ENCODE measurements at places on chromosomes 1 and 21.

DNA sequence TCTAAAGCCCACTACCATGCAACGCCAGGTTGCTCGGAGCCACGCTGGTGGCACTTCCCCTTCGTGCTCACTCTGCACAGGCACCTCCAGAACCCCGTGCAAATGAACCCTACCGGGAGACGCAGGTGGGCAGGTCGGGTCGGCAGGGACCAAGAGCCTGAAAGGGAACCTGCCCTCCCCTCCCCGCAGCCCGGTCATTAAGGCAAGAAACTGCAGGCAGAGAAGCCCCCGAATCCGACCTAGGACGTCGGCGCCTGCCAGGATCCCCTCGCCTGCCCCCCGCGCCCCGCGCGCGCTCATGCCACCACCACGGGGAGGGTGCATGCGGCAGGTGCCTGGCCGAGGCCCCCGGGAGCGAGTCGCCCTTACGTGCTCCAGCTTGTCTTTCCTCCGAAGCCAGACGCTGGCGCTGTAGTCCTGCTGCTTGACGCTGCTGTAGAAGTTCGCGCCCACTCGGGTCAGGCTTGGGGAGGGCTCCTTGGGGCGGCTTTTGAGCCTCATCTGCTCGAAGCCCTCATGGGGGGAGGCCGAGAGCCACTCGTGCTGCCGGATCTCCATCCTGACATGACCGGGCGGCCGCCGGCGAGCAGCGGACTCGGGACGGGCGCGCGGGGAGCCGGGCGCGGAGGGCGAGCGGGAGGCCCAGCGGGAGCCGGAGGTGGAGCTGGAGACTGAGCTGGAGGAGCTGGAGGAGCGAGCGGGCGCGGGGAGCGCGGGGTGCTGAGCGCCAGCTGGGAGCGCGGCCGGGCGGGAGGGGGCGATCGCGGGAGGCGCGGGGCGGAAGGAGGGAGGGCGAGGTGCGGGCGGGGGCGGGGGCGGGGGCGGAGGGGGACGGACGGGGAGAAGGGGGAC lies 552 bp downstream of the PLD5 start:
- DNase-seq = no peak

- DNase-seq = no peak
Observed at GRCh38 chr1:182707122-182707521, 22.7 kb upstream of the RGS8 start.

GRCh38 chr1:54332781-54333585 lies 73.2 kb downstream of the SSBP3 start:
- DNase-seq = no peak

DNA sequence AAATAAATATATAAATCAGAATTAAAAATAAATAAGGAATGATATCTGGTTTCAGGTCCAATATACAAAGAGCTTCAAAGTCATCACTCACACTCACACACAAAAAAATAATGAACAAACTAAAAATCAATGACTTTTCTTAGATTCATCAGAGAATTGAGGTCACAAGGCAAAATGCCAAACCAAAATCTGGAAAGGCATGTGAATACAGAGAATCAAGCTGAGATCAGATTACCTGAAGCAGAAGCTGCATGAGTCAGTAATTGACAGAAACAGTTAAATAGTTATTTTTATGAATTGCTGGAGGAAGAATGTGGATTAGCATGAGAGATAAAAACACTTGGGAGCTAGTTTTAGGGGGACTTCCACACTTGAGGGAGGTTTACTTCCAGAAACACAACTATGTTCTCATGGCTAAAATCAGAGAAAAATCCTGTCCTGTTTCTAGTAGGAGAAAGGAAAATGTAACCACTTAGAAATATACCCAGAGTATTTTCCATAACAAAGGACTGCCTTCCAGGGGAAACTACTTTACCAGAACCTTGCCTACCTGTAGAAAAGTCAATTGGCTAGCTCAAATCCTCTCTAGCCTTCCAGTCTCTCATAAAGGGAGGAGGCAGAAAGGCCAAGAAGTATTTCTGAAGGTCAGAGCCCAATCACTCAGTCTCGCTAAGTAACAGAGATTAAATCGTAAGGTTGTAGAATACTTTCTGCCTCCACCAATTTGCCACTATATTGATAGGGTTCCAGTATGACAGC lies 536.6 kb upstream of the NR5A2 start:
- DNase-seq = no peak

DNA sequence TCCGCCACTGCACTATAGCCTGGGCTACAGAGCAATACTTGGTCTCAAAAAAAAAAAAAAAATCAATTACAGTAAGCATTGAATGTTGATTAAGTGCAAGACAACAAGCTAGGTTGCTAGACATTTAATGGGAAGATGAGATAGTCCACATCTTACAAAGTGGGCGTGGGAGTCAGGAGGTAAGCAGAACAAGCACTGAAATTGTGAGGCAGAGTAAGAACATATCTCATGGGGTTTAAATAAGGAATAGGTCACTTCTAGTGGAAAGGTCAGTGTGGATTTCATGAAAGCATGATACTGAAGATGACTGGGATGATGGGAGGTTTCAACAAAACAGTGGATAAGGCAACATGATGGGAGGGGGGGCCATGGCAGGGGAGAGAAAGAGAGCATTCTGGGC lies 1.9 kb upstream of the OLFML2B start:
- DNase-seq = no peak
